ENCODE measurements at places on chromosomes 6 and 20.

GRCh38 chr20:42747765-42748411 is 441.8 kb downstream of the PTPRT start:
- no peak for DNase-seq

DNA sequence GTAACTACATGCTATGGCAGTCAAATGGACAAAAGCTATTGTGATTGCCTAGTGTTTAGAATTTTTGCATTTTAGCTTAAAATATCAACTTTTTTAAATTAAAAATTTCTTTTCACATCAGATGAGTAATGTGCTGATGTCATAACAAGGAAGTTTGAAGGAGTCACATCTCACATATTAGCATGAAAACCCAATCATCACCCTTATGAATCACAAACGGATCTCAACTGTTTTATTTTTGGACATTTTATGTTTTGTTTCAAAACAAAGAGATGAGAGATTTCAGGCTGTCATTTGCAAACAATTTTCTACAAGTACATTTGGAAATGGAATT is 53.6 kb upstream of the TRERF1 start:
- peak; percentile 74 for DNase-seq

- DNase-seq = no peak
Measured at GRCh38 chr6:38391626-38392579, 247.8 kb downstream of the BTBD9 start.

DNA sequence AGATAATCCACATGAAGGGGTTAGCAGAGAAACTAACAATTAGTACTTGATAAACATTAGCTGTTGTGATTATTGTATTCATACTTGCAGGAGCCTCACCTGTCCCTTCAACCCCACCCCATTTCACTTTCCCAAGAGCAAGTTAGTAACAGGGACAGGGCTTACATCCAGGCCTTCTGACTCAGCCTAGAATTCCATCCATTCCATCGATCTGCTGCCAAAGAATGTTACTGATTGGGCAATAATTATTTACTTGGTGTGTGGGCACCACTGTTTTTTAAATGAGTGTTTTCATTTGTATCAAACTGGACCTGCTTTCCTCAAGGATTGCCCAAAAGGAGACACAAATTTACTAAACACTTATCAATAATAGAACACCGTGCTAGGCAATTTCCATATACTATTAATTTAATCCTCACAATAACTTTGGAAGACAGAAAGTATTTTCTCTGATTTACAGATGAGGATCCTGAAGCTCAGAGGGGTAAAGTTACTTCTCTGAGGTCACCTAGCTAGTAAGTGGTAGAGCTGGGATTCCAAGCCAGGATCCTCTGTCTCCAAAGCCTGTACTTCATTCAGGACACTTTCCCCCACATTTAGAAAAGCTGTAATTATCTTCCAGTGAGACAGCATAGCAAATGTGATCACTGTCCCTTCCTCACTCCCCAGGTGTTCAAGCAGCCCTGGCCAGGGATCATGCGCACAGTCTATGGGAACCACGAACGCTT is 32.8 kb downstream of the GSS start:
- DNase-seq = no peak

DNA sequence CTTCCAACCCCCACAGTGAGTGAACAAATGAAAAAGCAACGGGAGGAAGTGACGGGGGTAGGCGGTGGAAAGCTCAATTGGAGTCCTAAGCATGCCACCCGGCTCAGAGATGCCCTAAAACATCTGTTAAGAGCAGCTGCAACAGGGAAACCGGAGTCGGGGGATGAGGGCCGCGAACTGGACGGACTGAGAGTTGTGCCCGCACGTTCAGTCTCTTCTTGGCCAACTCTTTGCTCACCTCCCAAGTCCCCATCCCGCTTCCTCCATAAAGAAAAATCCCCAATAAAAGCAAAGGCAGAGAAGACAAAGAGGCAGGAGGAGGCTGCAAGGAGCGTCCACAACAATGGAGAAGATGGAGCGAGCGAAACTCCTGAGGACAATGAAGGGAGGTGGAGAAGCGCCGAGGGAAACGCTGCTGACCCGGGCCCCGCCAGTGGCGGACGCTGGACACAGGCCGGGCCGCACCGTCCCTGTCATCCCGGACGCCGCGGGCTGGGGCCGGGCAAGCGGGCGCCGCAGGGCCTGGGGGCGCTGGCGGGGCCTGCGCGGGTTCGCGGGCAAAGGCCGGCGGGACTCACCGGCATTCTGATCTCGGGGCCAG is 600 bp downstream of the SEC63 start:
- peak; percentile 78 for DNase-seq

DNA sequence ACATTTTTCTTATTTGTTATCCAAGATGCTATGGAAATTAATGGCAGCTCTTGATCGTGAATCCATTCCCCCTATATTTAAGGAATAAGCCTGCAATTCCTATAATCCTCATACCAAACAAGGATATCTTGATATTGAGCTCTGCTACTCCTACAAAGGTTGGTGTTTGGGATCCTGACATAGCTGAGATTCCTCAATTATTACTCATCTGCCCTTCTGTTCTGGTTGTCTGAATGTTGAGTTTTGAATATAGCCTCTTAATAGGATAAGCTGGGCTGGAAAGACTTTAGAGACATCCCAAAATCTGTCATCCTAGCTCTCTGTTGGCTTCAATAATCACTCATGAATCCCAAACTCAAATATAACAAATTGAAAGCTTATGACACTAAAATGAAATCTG is 49.9 kb downstream of the CLIC5 start:
- no peak for DNase-seq

GRCh38 chr6:108123946-108124345 is 41.9 kb upstream of the NR2E1 start:
- no peak for DNase-seq

DNA sequence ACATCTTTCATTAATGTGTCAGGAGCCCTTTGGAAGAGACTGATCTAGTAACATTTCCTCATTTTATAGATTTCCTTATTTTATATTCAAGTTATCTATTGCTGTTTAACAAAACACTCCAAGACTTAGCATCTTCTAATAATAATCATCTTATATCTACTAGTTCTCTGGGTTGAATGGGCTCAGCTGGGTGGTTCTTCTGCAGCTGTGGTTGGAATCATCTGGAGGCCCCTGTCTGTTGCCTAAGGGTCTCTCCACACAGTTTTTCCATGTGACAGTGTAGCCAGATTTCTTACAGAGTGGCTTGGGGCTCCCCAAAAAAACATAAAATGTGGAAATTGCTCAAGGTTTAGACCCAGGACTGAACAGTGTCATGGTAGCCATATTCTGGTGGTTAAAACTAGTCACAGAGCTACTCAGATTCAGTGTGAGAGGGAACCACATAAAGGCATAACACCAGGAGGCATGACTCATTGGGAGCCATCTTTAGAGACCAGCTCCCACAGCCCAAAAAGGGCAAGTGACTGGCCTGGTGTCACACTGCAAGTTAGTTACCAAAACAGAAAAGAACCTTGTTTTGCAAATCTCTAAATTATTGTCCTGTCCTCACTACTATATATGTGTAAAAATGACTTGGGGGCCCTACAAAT is 11.5 kb downstream of the SLC2A10 start:
- DNase-seq = no peak

GRCh38 chr6:227812-228338 is 64.4 kb upstream of the DUSP22 start:
- peak; percentile 85 for DNase-seq

DNA sequence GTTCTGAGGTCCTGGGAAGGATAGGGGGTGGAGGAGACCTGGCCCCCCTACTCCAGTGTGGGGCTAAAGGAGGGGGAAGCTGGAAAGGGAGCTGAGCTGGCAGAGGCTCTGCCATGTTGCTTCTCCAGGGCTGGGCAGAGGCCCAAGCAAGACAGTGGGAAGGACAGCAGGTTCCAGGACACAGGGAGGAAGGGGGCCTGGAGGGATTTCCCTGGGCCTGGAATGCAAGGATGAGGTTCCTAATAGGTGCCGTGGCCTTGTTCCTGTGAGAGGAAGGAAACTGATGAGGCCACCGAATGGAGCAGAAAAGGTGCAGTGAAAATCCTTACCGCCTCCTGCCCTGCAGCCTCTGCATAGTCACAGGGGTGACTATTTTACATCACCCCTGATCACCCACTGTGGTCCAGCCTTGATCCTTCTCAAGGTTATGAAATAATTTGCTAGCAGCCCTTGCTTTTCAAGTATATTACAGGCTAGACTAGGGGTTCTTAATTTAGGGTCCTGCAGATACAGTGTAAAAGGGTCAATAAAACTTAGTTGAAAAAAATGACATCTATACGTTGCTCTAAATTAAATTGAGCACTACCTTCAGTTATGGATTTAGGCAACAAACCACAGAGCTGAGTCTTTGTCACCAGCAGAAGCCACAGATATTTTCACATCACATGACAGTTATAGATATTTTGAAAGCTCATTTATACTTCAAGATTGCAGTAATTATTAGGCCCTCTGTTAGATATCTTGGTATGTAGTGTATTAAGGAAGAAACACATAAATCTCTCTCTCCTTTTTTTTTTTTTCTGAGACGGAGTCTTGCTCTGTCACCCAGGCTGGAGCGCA is 45.7 kb upstream of the RNF24 start:
- DNase-seq = no peak

GRCh38 chr20:34528921-34529297 is 12.7 kb downstream of the DYNLRB1 start:
- DNase-seq = no peak

- no peak for DNase-seq
Measured at GRCh38 chr20:63494084-63494419, 4.8 kb downstream of the EEF1A2 start.

- no peak for DNase-seq
Measured at GRCh38 chr6:46440141-46440540, 51.1 kb downstream of the RCAN2 start.

GRCh38 chr6:34491091-34491430 is 25.2 kb downstream of the PACSIN1 start:
- no peak for DNase-seq

- no peak for DNase-seq
Measured at GRCh38 chr20:63951398-63952209, 4.6 kb downstream of the UCKL1 start.

- DNase-seq = no peak
Measured at GRCh38 chr6:157867155-157867559, 44.1 kb downstream of the SNX9 start.

- no peak for DNase-seq
Measured at GRCh38 chr20:19018881-19019280, 193.6 kb upstream of the SLC24A3 start.
